Activated CD4-positive, alpha-beta T cell treated with anti-CD3 and anti-CD28 coated beads, Interleukin-2, amount 10 ng/mL, durations not matched to agents 7 days and 5 days (primary cell): ENCODE measurements at places on chromosomes 6 and 20. TPM values are rescaled to one million over a fixed set of nuclear protein-coding genes. Genes with fewer than 3 reads are reported as not detected.

GRCh38 chr20:18414140-18414539, 52.7 kb downstream of the DZANK1 start:
- no peaks in the 10 kb centered on the region for H3K36me3 ChIP-seq
- DNase-seq: no peak
- peaks cover 12% of the 10 kb centered on the region for H3K4me1 ChIP-seq
- no peak overlapping the region for H3K27ac ChIP-seq

DNA sequence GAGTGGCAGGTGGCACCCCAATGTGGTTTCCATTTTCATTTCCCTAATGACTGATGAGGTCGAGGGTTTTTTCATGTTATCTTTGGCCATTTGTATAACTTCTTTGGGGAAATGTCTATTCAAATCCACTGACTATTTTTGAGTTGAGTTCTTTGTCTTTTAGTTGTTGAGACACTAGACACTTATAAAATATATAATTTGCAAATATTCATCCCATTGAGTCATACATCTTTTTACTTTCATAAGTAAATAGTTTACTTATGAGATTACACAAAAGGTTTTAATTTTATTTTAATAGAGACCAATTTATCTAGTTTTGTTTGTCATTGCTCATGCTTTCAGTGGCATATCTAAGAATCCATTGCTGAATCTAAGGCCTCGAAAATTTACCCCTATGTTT, 49.5 kb downstream of the THBS2 start:
- no peak overlapping the region for H3K4me3 ChIP-seq
- H3K4me1 ChIP-seq: peaks cover 17% of the 10 kb centered on the region
- H3K27ac ChIP-seq: no peak overlapping the region
- H3K36me3 ChIP-seq: peaks cover 9% of the 10 kb centered on the region

DNA sequence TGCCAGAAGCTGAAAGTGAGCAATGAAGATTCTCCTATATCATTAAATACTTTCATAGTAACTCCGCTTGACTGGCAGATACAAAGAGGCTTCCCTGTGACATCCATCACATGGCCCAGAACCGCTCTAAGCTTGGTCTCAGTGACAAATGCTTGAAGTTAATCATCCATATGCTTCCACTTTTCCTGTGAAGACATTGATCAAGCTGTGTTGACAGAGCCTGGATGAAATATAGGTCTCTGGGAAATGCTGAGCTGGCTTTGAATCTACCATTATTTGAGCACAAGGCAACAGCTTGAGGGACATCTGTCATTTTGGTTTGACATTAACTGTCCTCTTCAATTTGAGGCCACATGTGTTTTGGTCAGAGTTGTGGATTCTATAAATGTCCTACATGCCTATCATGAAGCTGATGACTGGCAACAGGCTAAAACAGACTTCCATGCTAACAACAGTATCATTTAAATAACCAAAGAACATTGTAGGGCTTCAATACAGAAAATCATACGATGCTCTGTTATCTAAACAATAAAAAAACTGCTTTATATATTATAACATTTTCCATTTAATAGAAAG, 402.2 kb upstream of the IRAK1BP1 start:
- H3K4me3 ChIP-seq: no peak overlapping the region
- H3K27me3 ChIP-seq: no peaks in the 10 kb centered on the region
- H3K36me3 ChIP-seq: no peaks in the 10 kb centered on the region
- H3K4me1 ChIP-seq: no peaks in the 10 kb centered on the region

DNA sequence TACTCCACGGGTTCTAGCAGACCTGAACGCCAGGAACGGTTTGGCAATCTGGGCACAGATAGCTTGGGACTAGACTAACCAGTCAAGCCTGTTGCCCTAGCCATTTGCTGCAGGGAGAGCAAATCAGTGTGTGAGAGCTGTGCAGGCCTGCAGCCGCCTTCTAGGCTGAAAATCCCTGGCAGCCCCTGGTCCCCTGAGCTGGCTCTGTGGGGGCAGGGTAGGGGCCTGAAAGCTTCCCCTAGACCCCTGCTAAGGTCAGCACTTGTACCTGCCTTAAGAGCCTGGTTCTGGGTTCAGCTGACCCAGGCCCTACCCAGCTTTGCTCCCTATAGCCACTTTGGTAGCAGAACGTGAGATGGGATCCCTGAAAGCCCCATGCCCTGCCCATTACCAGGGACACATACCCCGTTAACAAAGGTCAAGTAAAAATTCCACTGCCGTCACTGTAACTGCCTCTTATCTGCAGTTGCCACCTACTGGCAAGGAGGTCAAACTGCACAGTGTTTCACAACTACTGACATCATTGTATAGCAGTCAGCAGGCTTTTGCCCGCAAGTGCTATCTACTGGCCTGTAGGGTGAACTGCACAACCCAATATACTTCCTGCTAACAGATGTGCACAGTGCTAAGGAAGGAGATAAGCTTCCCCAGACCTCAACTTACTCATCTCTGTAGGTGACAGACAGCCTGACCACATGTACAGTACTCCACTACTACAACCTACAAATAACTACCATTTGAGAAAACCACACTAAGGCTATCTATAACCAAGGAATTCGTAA, 95.1 kb upstream of the OLIG3 start:
- peaks cover 37% of the 10 kb centered on the region for H3K27me3 ChIP-seq
- H3K4me1 ChIP-seq: peaks cover 14% of the 10 kb centered on the region
- peak; percentile 76 for DNase-seq

TREM1 gene
- total RNA-seq: 0.40 TPM

- peaks cover 16% of the 10 kb centered on the region for H3K36me3 ChIP-seq
- no peaks in the 10 kb centered on the region for H3K27me3 ChIP-seq
- H3K4me1 ChIP-seq: peaks cover 5% of the 10 kb centered on the region
These were observed 107.8 kb downstream of the ZFP64 start for GRCh38 chr20:52083627-52084232.
